ENCODE measurements at places on chromosomes 6 and 20.
A peak's percentile ranks its signal among the peaks of the same experiment; 100 is the strongest.

- DNase-seq: peak; percentile 97
Observed at GRCh38 chr6:160030103-160030502, 61.2 kb downstream of the IGF2R start.

- DNase-seq: no peak
Observed at GRCh38 chr20:33724439-33725094, 4.5 kb upstream of the PXMP4 start.

DNA sequence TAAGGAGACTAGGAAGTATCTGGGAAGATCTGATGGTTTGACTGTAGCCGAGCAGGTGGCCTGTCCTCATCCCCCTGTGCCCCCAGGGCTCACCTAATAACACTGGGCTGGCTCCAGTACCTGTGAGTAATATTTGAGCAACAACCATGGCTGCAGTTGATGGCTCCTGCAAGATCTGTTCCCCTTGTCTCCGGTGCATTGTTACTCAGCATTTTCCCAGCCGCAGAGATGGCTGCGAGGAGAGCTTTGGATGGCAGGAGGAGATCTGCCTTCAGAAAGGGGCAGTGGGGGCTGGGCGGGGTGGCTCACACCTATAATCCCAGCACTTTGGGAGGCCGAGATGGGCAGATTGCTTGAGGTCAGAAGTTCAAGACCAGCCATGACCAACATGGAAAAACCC is 39.3 kb downstream of the PTK7 start:
- no peak for DNase-seq

- no peak for DNase-seq
Observed at GRCh38 chr6:63537959-63538300, 34.4 kb upstream of the LOC128125822 start.

DNA sequence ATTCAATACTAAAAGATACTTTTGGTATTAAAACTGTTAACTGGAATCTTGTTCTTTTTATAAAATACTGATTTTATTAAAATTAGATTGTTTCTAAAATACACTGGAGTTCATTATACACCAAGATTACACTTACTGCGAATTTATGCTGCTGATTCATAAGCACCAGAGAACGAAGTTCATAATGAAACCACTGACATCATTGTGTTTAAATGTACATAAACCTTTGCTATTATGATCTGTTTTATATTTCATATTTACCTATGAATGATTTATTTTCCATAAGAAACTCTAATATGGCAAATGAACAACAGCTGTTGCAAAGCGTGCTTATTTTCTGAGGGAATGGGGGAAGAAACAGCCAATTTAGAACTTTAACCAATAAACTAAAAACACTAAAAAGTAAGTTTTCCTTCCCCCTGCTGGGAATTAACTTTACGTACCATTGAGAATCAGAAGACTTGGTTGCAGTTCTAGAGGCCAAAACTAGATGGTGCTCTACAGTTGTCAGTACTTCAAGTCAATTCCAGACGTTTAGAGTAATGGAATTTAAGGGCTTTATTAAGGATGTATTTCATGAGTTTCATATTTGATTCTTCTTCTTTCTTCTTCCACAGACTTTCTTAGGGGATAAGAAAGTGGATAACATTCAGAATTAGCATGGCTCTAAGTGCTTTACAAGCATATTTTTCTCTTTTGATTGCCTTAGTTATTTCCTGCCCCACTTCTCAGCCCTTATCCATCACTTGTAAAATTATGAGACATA is 30.8 kb upstream of the COL19A1 start:
- peak; percentile 76 for DNase-seq

- DNase-seq: no peak
Observed at GRCh38 chr6:168037242-168037641, 39.8 kb downstream of the KIF25 start.

DNA sequence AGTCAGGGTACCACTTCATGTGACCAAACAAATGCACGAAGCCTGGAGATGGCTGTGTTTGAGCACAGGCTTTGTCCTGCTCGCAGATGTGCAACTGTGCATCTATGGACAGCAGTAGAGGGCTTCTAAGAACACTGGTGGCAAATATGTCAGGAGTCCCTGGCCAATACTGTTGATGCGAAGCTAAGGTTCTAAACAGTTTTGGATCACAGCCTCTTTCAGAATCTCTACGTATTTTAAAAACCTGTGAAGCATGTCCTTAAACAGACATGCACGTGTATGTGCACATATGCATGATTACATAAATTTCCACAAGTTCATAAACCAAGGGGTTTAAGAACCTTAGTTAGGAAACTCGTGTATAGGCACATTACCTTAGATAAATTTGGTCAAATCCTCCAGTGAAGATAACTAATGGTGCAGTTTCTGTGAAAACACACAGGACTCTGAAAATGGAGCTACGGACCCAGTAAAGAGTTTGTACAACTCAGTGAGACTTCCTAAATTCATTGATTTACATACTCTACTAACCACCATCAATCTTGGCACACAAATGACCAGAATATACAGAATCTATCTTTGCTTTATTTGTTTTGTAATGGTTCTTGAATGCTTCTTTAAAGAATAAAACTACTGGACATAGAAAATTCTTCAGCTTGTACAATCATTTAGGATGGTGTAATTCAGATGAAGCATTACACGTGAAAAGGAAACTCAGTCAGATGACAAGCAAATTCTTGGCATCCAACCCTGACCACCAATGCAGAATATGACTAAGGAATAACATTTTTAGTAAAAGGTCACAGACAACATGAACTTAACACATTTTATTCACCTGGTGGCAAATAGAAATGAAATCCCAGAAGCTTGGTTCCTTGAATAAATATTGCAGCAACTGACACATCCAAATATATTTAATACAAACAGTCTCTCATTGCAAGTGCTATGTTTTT is 27.4 kb downstream of the KCNQ5 start:
- DNase-seq: peak; percentile 83

GRCh38 chr6:73666393-73666792 is 12.6 kb upstream of the SLC17A5 start:
- DNase-seq: peak; percentile 34

- DNase-seq: no peak
Observed at GRCh38 chr6:44235269-44235668, 11.6 kb upstream of the HSP90AB1 start.

- DNase-seq: no peak
Observed at GRCh38 chr6:46628498-46628897, 24.1 kb downstream of the CYP39A1 start.

GRCh38 chr6:104795363-104795762 is 64.4 kb downstream of the HACE1 start:
- DNase-seq: no peak

- no peak for DNase-seq
Observed at GRCh38 chr6:168117942-168118341, 38.9 kb upstream of the FRMD1 start.

GRCh38 chr6:23656255-23657194 is 469.5 kb upstream of the NRSN1 start:
- DNase-seq: no peak

GRCh38 chr6:149327638-149328037 is 10.1 kb downstream of the TAB2 start:
- DNase-seq: no peak

DNA sequence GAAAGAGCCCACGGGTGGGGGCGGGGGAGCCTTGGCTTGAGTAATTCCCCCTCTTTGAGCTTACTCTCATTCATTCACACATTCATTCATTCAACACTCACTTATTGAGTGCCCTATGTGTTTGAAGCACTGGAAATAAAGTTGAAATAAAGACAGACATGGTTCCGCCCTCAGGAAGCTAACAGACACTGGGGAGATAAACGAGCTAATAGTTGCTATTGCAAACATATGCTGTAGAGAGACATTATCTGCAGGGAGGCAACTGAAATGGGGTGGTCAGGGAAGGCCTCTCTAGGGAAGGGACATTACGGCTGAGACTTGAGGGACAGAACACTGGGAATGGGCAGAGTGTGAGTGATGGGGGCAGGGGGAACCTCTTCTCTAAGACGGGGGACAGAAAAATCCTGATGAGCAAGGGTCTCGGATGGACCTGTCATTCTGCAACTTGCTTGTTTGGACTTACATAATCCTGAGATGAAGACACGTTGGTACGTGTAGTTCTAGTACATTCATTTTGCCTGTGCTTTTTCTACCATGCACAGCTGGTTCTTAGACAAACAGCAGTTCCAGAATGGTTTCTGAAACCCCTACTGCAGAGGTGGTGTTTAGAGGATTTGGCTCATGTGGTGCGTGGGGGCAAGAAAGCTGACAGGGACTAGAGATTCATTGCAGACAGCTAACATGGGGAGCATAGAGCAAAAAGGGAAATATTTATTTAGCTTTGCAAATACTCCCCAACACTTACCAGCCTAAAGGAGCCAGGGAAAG is 71.1 kb upstream of the BLCAP start:
- DNase-seq: no peak

GRCh38 chr6:169234634-169235033 is 19.0 kb downstream of the THBS2 start:
- DNase-seq: no peak

- no peak for DNase-seq
Observed at GRCh38 chr6:149567194-149567586, 1.0 kb downstream of the GINM1 start.

- DNase-seq: no peak
Observed at GRCh38 chr6:144769142-144769541, 484.0 kb downstream of the UTRN start.

DNA sequence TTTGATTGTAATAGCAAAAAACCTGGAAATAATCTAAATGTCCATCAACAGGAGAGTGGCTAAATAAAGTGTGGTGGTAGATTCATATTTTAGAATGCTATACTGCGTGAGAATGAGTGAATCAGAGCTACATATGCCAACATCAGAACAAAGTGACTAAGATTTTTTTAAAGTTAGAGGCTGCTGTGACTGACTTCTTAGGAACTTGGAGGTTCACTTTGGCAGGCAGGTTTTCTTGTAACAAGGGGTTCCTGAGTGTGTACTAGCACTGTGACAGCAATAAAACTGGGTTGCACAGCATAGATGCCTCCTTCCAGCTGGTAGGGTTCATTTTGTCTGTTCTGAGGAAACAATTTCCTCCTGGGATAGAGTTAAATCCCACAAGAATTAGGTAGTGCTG is 75.3 kb upstream of the ENPP5 start:
- DNase-seq: no peak

GRCh38 chr6:170286934-170287265 is 4.0 kb downstream of the DLL1 start:
- DNase-seq: no peak

- DNase-seq: no peak
Observed at GRCh38 chr6:124028117-124028516, 224.5 kb downstream of the NKAIN2 start.

DNA sequence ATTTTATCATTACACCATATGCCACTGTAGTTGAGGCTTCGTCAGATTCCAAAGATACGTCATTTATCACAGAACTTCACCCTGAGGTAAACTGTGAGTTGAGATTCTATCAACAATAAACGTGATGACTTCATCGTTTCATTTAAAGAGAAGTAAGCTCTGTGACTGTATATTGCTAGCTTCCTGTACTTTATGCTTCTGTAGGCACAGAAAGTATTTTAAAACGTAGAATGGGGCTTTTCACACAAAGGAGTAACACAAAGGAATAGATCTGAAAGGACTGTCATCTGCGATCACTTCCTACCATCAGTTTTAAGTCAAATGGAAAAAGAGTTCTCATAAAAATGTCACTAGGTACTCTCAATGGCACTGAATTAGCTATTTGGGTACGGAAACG is 234.4 kb upstream of the MCHR2 start:
- DNase-seq: peak; percentile 71

- peak; percentile 58 for DNase-seq
Observed at GRCh38 chr6:54194067-54194466, 82.8 kb downstream of the MLIP start.

DNA sequence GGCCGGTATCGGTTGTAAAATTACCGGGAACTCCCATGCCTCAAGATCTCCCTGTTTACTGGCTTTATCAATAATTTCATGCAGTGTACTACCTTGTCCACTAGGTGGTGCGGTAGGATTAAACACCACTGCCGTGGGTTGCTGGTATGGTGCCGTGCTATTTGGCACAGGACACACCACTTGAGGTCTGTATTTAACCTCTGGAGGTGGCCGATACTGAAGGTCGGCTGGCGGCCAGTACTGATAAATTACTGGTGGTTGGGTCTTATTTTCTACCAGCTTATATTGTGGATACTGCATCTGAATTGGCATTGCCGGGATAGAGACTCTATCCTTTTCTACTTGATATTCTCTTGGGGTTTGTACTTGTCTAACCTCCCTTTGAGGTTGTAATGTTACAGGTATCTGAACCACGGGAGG is 14.3 kb upstream of the PTCRA start:
- DNase-seq: peak; percentile 80

DNA sequence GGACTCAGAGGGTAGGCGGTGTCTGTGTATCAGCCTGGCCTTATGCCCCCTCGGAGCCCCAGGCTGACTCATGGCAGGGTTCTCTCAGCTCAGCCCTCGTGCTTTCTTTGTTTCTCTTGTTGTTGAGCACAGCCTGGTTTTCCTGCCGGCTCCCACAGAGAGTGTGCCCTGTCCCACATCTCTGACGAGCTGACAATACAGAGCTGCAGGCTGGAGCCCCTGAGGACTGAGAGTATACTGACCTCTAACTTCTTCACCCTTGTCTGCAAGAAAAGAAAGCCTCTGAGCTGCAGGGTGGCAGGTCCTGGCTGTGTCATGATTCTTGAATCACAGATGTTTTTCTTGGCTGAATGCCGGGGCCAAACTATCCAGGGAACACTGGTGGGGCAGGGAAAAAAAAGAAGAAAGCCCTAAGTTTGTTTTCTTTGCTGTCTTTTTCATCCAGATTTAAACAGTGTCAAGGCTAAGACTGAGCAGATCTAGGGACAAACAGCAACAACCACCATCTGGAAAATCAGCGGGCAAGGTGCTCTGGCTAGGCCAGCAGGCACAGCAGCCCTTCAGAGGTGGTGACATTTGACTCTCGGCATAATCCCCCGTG is 63.3 kb upstream of the ZNF133 start:
- DNase-seq: peak; percentile 64

DNA sequence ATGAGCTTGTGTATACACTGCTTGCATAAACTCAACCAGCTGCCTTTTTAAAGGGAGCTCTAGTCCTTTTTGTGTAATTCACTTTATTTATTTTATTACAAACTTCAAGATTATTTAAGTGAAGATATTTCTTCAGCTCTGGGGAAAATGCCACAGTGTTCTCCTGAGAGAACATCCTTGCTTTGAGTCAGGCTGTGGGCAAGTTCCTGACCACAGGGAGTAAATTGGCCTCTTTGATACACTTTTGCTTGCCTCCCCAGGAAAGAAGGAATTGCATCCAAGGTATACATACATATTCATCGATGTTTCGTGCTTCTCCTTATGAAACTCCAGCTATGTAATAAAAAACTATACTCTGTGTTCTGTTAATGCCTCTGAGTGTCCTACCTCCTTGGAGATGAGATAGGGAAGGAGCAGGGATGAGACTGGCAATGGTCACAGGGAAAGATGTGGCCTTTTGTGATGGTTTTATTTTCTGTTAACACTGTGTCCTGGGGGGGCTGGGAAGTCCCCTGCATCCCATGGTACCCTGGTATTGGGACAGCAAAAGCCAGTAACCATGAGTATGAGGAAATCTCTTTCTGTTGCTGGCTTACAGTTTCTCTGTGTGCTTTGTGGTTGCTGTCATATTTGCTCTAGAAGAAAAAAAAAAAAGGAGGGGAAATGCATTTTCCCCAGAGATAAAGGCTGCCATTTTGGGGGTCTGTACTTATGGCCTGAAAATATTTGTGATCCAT is 15.3 kb downstream of the TNFAIP3 start:
- peak; percentile 49 for DNase-seq

All from IMR-90 (cell line).